LHCN-M2 (cell line): ENCODE measurements at places on chromosomes 3 and 15. TPM values are rescaled to one million over a fixed set of nuclear protein-coding genes. Genes with fewer than 3 reads are reported as not detected.

The PRRT3 gene
- total RNA-seq: 1.4 and 2.5 TPM in 2 replicates

The SCAANT1 gene
- not detected in 2 replicates for total RNA-seq

The KLHL40 gene
- total RNA-seq: 0.06 TPM in 1 of 2 replicates, not detected in the other

The FBXO40 gene
- total RNA-seq: not detected in 2 replicates

The SETMAR gene
- 22.0 and 25.2 TPM in 2 replicates for total RNA-seq

The ANKUB1 gene
- 0.06 TPM in 1 of 2 replicates, not detected in the other for total RNA-seq

The PROK2 gene
- not detected in 2 replicates for total RNA-seq

The FAM227B gene
- total RNA-seq: 7.9 and 8.0 TPM in 2 replicates

The GPR176 gene
- total RNA-seq: 51.9 and 53.3 TPM in 2 replicates

The MYO5A gene
- 51.9 and 53.7 TPM in 2 replicates for total RNA-seq

The SAXO2 gene
- 0.17 TPM in 1 of 2 replicates, not detected in the other for total RNA-seq

The DUOXA2 gene
- not detected in 2 replicates for total RNA-seq

The GHSR gene
- total RNA-seq: not detected in 2 replicates

The NME9 gene
- total RNA-seq: not detected in 2 replicates

The NAALADL2 gene
- 4.8 and 6.8 TPM in 2 replicates for total RNA-seq

The PCSK6 gene
- 0.13 and 0.52 TPM in 2 replicates for total RNA-seq

The CLRN1 gene
- not detected in 2 replicates for total RNA-seq

The KLF15 gene
- 0.06 and 0.11 TPM in 2 replicates for total RNA-seq

The PIERCE2 gene
- 3.4 and 4.6 TPM in 2 replicates for total RNA-seq

The CD86 gene
- total RNA-seq: not detected in 2 replicates

The RSRC1 gene
- total RNA-seq: 33.2 and 56.0 TPM in 2 replicates

The MESP1 gene
- 0.17 TPM in 1 of 2 replicates, not detected in the other for total RNA-seq

The CD80 gene
- not detected in 2 replicates for total RNA-seq

The PIK3CB gene
- 6.6 and 10.2 TPM in 2 replicates for total RNA-seq

The HRG gene
- 0.06 TPM in 1 of 2 replicates, not detected in the other for total RNA-seq

The ALG1L2 gene
- not detected in 2 replicates for total RNA-seq

The SKOR1 gene
- 0.06 TPM in 1 of 2 replicates, not detected in the other for total RNA-seq

The CTXN2 gene
- total RNA-seq: not detected in 2 replicates

The CLDN18 gene
- 0.06 TPM in 1 of 2 replicates, not detected in the other for total RNA-seq

The TRIM71 gene
- total RNA-seq: not detected in 2 replicates

The SH2D7 gene
- total RNA-seq: not detected in 2 replicates

The THOC7 gene
- total RNA-seq: 64.6 and 67.8 TPM in 2 replicates

The CELSR3 gene
- 4.3 and 4.5 TPM in 2 replicates for total RNA-seq

The AP3B2 gene
- total RNA-seq: 0.40 and 0.45 TPM in 2 replicates

The SSUH2 gene
- total RNA-seq: 0.11 TPM in 1 of 2 replicates, not detected in the other

The CPN2 gene
- total RNA-seq: not detected in 2 replicates

The KCNMB3 gene
- 0.63 and 1.2 TPM in 2 replicates for total RNA-seq

The BTBD1 gene
- 139 and 154 TPM in 2 replicates for total RNA-seq

The KIF23 gene
- total RNA-seq: 134 and 149 TPM in 2 replicates

The SLC22A13 gene
- total RNA-seq: 0.29 and 1.2 TPM in 2 replicates

The UBA7 gene
- 21.8 and 26.2 TPM in 2 replicates for total RNA-seq

The MEX3B gene
- 7.2 and 9.8 TPM in 2 replicates for total RNA-seq

The LRCH3 gene
- 17.1 and 24.7 TPM in 2 replicates for total RNA-seq

The MYO5C gene
- 0.26 and 2.0 TPM in 2 replicates for total RNA-seq

The MDFIC2 gene
- not detected in 2 replicates for total RNA-seq

The CCDC54 gene
- not detected in 2 replicates for total RNA-seq

The VGLL3 gene
- 31.3 and 41.0 TPM in 2 replicates for total RNA-seq

The SRGAP3 gene
- 0.86 and 1.5 TPM in 2 replicates for total RNA-seq

The LSMEM2 gene
- total RNA-seq: not detected in 2 replicates

The BDH1 gene
- total RNA-seq: 0.29 and 0.32 TPM in 2 replicates

The SPINT1 gene
- total RNA-seq: not detected in 2 replicates

The OCA2 gene
- total RNA-seq: 0.23 TPM in 1 of 2 replicates, not detected in the other

The KNG1 gene
- total RNA-seq: not detected in 2 replicates

The BOC gene
- total RNA-seq: 2.4 and 3.7 TPM in 2 replicates

The IGF2BP2 gene
- 58.9 and 104 TPM in 2 replicates for total RNA-seq

The SERPINI2 gene
- not detected in 2 replicates for total RNA-seq

The TERC gene
- total RNA-seq: 434 and 471 TPM in 2 replicates

The BUB1B gene
- 63.2 and 72.7 TPM in 2 replicates for total RNA-seq

The PLSCR4 gene
- 3.1 and 4.1 TPM in 2 replicates for total RNA-seq
